ENCODE measurements at places on chromosomes 5 and 9. TPM values are rescaled to one million over a fixed set of nuclear protein-coding genes. Genes with fewer than 3 reads are reported as not detected.

MARCHF6 gene
- total RNA-seq, result 50.6 TPM

CENPK gene
- 9.3 TPM for total RNA-seq

PHYKPL gene
- total RNA-seq, result 26.8 TPM

C5orf63 gene
- total RNA-seq, result 5.1 TPM

GRCh38 chr5:171499611-171500010 is 80.2 kb downstream of the FGF18 start:
- ATAC-seq, result no peak

GRCh38 chr9:10875752-10876151 is 262.9 kb upstream of the PTPRD start:
- ATAC-seq, result no peak

DNA sequence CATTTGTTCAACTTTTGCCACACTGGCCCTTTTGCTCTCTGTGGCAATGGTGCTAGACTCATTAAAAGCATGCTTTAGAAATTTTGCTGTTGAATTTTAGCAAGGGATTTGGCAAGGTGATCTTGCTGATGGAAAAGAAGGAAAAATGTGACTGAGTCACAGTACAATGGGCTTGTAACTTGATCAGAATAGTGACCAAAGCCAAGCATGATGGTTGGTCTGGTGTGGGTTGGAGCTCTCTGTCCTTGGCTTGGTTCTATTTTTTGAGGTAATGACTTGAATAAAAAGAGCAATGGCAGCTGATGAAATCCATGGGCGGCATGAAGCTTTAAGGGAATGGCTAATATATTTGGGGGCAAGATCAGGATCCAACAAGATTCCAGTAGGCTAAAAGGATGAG is 114.4 kb upstream of the ZNF366 start:
- ATAC-seq, result no peak

DNA sequence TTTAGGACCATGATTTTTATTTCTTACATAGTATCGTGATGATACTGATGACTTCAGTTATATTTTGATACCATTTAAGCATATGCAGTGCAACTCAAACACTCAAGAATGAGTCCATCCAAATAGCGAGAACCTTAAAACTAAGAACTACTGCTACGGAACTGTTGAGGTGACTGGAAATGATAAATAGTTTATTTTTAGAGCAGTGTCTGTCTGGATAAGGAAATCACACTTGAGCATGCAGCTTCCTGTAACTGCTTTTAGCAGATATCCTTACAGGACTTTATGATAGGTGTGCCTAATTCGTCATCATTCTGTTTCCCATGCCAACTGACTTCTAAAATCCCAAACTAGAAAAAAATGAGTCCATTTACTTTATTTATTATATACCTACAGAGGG is 85.5 kb downstream of the ADGRV1 start:
- no peak for ATAC-seq

GRCh38 chr9:99966001-99966400 is 59.5 kb downstream of the STX17 start:
- ATAC-seq, result no peak

GRCh38 chr9:133098871-133099270 is 22.2 kb downstream of the RALGDS start:
- no peak for ATAC-seq
